ENCODE measurements at places on chromosomes 1 and 21.

- ATAC-seq = no peak
These were observed 154.8 kb downstream of the TRABD2B start for GRCh38 chr1:47842228-47842919.

- no peak for ATAC-seq
These were observed 175.0 kb upstream of the COL11A1 start for GRCh38 chr1:103283371-103283770.

DNA sequence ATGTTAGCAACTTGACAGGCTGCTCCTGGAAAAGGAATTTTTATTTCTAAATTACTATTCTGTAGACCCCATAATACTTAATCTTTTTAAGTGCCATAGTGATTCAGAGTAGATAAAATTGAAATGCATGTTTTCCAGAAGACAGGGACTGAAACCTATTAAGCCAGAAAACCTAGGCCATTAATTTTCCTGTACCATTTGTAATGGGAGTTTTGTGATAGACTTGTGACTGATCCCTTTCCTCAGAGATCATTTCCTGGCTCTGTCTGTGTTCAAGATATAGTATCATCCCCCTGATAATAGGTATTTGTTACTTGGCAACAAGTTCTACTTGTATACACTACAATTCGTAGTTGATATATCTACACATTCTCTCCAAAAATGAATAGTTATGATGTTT, 1609.8 kb downstream of the AMY1C start:
- ATAC-seq = no peak

- no peak for ATAC-seq
These were observed 34.6 kb upstream of the CD55 start for GRCh38 chr1:207286786-207287468.

- no peak for ATAC-seq
These were observed 98.2 kb upstream of the ARTN start for GRCh38 chr1:43835082-43836021.

All from gastroesophageal sphincter (tissue), 4 donors.